ENCODE measurements at places on chromosomes 11 and 22.

DNA sequence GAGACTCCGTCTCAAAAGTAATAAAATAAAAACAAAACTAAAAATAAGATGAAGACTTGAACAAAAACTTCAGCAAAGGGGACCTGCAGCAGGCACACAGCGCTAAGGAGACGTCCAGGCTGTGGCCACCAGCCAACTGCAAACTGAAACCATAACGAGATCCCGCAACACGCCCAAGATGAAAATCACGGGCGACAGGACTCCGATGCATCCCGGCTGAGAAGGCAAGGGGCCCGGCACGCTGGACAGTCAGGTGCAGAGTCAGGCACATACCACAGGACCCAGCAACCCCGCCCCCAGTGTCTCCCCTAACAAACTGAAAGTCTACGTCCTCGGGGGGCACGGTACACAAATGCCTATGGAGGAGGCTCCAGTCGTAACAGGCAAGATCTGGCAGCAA lies 9.2 kb downstream of the HRAS start:
- DNase-seq = no peak

DNA sequence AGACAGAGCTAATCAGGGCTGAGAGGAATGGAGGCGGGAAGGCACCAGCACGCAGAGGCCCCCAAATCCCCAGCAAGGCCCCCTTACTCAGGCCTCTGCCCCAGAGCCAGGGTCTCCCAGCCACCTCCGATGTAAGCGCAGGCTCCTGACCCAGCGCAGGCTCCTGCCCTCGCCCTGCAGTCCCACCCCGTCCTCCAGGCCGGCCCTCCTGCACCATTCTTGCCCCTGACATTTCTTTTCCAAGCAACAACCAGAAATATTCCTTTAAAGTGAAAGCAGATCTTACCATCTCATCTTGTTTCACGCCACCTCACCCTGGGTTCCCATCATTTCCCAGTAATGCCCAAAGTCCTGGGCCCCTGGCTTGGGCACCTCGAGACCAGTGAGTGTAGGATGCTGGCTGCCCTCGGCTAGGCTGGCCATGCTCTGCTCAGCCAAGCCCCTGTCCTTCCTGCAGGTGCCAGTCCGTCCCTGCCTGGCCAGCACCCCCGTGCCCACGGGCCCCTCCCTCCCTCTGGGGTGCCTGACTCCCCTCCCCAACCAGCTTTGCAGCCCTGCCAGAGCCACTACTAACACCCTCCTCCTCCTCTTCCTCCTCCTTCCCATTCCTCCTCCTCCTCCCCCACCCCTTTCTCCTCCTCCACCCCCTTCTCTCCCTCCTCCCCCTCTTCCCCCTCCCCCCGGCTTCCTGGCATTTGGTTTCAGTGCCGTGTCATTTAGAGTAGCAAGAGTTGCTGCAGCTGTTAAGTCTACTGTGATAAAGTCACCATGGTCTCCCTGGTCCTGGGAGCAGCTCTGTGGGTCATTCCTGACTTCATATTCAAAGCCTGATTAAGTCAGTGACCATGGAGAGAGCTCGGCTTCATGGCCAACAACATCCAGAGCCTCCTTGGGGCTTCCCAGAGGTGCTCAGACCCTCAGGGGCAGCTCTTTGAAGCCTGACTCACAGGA lies 78.7 kb downstream of the PIWIL3 start:
- DNase-seq = no peak

GRCh38 chr11:58933661-58934060 lies 5.6 kb upstream of the GLYATL1 start:
- no peak for DNase-seq

GRCh38 chr11:123152951-123153350 lies 42.1 kb downstream of the CLMP start:
- no peak for DNase-seq

DNA sequence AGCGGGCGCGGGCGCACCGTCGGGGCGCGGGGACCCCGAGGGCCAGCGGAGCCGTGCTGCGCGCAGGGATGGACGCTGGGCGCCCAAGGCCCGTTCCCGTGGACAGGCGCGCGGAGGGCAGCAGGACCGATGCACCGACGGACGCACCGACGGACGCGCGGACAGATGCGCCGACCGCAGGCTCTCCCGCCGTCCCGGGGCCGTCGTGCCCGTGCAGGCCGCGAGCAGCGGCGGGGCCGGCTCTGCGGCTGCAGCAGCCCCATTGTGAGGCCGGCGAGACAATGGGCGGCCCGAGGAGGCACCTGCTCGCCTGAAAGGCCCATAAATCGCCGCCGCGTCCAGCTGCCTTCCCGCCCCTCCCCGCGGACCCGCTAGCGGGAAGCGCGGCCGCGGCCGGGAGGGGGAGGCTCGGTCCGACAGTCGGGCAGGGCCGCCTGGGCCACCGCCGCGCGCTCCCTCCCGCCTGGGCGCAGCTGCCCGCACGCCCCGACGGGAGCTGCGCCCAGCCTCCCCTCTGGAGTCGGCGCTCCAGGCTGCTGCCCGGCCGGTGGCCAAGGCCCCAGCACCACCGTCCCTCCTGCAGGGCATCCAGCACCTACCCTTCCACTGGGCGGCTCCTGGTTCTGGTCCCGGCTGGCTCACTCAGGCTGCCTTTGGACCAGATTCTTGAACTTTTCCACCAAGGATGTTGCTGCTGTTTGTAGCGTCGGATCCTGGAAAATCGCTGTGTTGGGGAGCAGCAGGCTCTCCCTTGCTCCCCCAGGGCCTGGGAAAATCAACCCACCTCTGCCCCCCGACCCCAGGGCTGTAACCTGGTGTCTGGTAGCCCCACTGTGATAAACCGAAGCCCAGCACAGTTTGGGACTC lies 15.8 kb downstream of the CDKN1C start:
- DNase-seq = no peak

GRCh38 chr11:103035791-103036434 lies 56.0 kb downstream of the DCUN1D5 start:
- DNase-seq = peak; percentile 29

DNA sequence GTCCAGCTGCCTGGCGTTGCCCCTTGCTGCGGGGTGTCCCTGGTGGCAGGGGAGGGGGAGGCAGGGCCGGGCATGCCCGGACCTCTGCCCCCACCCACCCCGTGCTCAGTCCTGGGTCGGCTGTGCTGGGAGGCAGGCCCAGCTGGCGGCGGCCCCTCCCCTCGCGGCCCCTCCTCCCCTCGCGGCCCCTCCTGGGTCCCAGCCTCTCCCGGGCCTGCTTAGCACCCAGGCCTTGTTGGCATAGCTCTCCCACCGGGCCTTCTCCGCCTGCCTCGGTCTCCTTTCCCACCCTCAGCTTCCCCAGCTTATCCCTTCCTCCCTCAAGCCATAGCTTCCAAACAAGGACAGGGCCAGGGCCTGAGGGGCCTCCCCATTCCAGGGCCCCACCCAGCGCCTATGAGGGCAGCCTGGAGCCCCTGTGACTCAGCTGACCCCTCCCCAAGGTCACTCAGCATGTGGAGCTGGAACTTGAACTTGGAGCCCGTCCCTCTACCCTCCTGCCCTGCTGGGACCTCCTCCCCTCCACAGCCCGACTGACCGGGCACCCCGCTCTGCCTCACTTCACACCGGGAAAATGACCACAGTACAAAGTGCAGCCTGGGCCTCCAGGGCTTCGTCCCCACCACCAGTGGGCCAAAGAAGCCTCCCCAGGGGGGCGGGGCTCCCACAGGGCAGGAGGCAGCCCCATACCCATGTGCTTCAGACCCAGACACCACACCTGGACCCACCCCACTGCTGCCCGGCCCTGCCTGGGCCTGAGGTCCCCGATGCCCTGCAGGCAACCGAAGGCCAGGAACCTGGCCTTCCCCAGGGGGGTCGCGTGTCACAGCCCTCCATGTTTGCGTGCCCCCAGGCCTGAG lies 1.2 kb downstream of the EPS8L2 start:
- DNase-seq = no peak

All from NCI-H1930 (cell line).